ENCODE measurements at places on chromosomes 16 and 17.

GRCh38 chr17:58436805-58437239 is 19.5 kb upstream of the RNF43 start:
- no peak for DNase-seq

DNA sequence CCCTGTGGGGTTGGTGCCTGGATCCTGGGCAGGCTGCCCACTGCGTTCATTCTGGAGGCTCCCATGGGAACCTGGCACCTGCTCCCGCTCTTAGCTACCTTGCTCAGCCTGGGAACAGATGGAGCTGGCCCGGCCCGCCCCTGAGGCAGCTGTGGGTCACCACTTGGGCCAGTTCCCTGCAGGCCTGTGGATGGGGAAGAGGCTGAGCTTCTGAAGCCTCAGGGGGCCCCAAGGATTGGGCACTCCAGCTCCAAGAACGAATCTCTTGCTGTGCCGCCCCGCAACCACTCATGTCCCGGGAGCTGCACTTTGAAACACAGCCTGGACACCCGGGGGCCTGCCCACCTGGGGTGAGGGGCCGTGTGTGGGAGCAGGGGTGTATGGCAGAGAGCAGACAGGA is 37.7 kb downstream of the BAHCC1 start:
- DNase-seq: no peak

DNA sequence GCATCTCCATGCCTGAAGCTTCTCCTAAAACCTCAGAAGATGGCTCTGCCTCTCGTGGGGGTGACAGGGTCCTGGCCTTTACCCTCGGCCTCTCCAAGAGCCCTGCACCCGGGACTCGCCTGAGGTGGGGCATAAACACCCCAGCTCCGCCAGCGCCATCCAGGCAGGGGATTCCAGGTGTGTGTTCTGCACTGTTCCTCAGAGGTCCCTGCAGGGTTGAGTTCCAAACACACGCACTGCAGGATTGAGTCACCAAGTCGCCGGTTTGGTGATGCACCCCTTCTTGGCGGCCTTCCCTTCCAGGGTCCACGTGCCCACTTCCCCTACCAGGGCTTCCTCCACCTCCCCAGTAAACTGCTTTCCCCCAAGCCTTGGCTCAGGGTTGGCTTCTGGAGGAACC is 40.0 kb upstream of the RBFOX3 start:
- DNase-seq: no peak

DNA sequence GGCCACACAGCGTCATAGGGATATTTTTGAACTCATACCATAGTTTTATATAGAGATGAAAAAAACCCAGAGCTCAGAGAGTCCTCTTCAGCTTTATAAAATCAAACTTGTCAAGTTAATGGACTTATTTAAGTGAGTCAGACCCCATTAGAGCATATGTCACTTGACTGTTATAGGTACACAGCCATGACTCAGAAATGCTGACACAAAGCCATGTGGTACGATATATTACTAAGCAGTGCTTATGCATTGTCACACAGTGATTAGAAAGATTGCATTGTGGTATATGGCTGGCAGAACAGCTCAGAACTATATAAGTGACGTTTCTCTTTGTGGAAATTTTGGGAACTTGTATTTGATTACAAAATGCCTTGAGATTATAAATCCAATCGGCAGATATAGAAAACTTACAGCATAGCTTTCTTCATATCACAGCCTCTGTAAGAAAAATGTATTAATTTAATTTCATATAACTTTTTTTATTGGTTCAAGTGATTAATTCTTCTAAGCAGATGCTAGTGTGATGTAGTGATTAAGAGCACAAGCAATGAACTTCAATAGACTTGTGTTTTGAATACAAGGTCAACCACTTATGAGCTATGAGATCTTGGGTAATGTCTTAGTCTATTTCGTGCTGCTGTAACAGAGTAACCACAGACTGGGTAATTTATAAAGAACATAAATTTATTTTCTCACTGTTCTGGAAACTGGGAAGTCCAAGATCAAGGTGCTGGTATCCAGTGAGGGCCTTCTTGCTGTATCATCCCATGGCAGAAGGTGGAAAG is 25.8 kb upstream of the GINS3 start:
- no peak for DNase-seq

DNA sequence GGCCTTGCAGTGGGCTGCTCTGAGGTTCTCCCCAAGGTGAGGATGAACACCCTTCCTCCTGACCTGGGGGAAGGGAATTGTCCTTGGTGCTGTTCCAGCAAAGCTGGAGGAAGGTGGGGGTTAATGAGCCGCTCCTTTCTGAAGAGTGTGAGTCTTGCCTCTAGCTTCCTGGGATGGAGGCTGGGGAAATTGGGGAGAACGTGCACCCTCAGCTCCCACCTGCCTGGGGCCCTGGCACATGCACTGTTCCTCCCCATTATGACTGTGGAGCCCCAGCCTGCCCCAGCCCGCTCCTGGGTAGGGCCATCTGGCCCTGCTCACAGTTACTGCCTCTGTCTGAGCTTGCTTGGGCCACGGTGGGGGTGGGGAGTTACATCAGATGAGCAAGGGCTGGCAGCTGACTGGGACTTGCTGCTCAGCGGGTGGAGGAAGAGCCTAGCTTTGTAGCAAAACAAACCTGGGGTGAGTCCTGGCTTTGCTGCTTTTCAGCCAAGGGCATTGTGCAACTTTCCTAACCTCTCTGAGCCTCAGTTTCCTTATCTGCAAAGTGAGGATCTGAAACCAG is 11.1 kb downstream of the TNS4 start:
- peak; percentile 94 for DNase-seq

GRCh38 chr16:30113031-30113710 is at the start of gene GDPD3:
TSS of gene GDPD3 (minus strand) at chr16:30113537. CDS start at chr16:30113478, 59 bp downstream.
- DNase-seq: peak; percentile 86

- DNase-seq: no peak
These were observed 778.3 kb downstream of the KCNJ18 start for GRCh38 chr17:22470411-22471175.

- peak; percentile 81 for DNase-seq
These were observed 7.6 kb downstream of the ALOX15B start for GRCh38 chr17:8046306-8046928.

DNA sequence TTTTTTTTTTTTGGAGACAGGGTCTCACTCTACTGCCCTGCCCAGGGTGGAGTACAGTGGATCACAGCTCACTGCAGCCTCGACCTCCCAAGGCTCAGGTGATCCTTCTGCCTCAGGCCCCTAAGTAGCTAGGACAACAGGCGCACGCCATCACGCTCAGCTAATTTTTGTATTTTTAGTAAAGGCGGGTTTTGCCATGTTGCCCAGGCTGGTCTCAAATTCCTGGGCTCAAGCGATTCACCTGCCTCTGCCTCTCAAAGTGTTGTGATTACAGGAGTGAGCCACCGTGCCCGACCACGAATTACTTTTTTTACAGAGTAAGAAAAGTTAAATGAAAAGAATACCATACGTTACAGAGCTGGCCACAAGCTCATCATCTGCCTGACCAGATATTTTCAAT is 38.9 kb downstream of the AKAP10 start:
- DNase-seq: no peak

GRCh38 chr17:78679495-78680395 is 102.3 kb downstream of the CYTH1 start:
- no peak for DNase-seq

GRCh38 chr16:22126037-22126558 is 33.8 kb downstream of the VWA3A start:
- DNase-seq: peak; percentile 88

- DNase-seq: no peak
These were observed 23.6 kb downstream of the CFAP20 start for GRCh38 chr16:58105631-58106030.

GRCh38 chr17:75068750-75069149 is 19.0 kb upstream of the SLC16A5 start:
- DNase-seq: peak; percentile 9

- DNase-seq: no peak
These were observed 57.8 kb upstream of the TMEM97 start for GRCh38 chr17:28261219-28261618.

GRCh38 chr16:50395763-50396710 is 27.2 kb upstream of the BRD7 start:
- no peak for DNase-seq

GRCh38 chr17:7932949-7933348 is 943 bp downstream of the CNTROB start:
- DNase-seq: peak; percentile 95

DNA sequence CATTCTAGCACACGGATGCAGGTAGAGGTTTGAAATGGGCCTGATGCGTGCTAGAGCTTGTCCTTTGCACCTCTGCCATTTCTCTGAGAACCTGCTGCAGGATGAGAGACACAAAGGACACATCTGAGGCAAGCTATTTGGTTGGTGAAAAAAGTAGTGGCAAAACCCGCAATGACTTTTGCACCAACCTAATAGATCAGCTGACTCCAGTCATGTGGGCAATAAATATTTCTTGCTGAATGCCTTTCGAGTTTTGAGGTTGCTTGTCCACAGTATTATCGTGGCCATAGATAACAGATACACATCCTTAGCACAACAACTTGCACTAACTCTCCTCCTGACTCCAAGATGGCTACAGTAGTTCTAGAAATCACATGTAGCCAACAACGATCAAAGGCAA is 57.8 kb upstream of the ZNF423 start:
- DNase-seq: no peak

GRCh38 chr16:85731179-85731578 is 19.7 kb downstream of the C16orf74 start:
- DNase-seq: peak; percentile 3

DNA sequence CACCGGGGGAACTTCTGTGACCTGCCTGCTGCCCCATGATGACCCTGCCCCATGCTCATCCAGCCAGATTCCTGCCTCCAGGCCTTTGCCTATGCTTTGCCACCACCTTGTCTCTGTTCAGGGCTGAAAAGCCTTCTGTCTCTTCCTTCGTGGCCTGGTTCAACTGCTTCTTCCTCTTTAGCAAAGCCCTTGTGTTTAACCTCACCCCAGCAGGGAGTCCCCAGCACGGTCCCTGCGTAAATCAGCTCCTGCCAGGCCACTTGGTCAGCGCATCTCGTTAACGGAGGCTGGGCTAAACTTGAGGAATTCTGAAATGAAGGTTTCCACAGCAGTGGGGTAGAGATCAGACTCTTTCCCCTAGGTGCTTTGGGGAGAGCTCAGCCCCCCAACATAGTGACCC is 16.1 kb upstream of the KCNJ12 start:
- DNase-seq: no peak

DNA sequence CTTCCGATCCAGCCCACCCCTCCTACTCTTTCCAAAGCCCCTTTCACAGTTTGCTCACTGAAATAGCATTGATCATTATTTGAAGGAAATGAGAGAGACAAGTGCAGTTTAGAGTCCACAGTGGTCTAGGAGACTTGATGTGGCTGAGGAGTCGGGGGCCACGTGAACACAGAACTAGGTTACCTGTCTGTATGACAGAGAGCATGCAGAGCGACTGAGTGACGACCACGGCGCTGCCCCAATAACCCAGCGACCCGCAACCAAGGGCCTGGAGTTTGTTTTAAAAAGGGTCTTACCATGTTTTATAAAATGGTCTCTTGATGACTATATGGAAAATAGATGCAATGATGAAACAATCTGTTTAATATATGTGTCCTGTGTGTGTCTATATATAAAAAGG is 39.5 kb downstream of the NDEL1 start:
- no peak for DNase-seq

GRCh38 chr16:24626256-24626655 is 86.9 kb downstream of the RBBP6 start:
- DNase-seq: no peak

GRCh38 chr17:58060596-58061191 is 22.5 kb upstream of the DYNLL2 start:
- DNase-seq: no peak

GRCh38 chr17:63542942-63543821 is 7.1 kb upstream of the DCAF7 start:
- peak; percentile 46 for DNase-seq

DNA sequence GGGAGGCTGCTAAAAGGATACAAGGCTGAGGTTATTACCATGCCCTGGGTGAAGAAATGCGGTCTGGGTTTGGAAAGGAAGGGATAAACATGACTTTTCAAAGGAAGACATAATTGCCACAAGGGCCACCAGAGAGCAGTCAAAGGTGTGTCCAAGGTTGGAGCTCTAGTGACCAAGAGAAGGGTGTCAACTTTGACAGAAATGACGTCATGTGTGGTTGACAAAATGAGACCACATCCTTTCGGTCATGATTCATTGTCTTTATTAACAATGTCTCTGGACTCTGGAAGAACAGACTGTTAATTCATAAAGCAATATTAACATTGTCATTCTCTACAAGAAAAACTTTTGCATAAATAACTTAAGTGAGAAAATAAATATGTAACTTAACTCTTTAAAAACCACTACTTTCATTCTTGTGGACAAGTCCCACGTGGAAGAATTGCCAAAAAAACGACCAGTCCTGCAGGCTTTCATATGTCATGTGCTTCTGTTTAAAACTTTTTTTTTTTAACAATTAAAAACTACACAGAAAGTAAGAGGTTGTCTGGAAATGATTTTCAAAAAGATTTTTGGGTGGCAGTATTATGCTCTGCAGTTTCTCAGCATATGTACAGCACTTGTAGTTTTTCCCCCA is 5.0 kb downstream of the SOST start:
- DNase-seq: no peak

DNA sequence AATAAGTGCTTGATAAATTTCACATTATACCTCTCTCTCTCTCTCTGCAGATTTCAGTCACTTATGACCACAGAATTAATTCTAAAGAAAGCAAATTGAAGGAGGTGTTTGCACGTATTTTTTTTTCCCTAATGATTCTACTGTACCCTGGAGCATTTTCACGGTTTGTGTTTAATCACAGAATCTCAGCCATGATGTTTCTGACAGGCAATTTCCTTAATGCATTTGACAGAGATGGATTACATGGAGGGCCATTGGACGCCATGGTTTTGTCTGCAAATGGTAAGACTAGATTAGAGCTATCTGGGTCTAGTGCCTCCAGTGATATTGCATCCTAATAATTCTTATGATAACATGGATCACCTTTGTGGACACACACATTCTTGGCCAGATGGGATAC is 147.5 kb upstream of the RBFOX1 start:
- no peak for DNase-seq

GRCh38 chr16:8611886-8612600 is 9.5 kb upstream of the METTL22 start:
- no peak for DNase-seq

DNA sequence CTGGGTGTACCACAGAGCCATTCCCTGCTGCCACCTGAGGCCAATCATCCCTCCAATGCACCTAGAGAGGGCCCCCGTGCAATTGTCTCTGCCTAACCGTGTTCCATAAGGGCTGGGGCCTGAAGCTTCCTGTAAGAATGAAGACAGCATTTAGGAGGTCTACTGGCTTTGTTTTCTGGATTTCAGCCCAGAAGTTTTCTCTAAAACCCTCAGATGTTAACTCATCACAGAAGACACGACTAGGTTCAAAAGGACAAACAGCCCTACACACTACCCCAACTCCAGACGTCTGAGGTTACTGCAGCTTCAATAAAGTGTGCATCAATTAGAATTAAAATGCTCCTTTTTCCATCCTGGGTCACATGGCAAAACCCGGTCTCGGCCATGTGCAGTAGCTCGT is 10.8 kb upstream of the DRG2 start:
- DNase-seq: no peak

GRCh38 chr16:28845293-28845692 is 855 bp downstream of the TUFM start:
- DNase-seq: peak; percentile 88

Measured in osteoblast (primary cell).